GM19239 (cell line): ENCODE measurements at places on chromosomes 16 and 17.

- peak; percentile 34 for DNase-seq
These were observed 219.9 kb downstream of the ENGASE start for GRCh38 chr17:79294459-79295071.

DNA sequence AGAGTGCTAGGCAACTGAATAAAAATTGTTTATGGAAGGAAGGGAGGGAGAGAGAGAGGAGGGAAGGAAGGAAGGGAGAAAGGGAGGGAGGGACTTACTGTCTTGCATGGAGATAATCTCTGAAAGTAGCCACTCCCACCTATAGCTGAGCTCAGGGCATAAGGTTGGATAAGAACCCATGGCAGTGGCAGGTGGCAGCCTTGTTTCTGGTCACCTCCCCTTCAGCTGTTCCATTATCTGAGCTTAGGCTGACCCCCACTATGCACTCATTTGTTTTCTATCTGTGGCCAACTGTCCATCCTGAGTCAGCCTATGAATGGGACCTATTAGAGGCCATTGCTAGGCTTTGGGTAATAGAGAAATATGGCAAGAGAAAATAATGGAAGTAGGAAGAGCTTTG lies 25.3 kb upstream of the MTMR4 start:
- DNase-seq: no peak

DNA sequence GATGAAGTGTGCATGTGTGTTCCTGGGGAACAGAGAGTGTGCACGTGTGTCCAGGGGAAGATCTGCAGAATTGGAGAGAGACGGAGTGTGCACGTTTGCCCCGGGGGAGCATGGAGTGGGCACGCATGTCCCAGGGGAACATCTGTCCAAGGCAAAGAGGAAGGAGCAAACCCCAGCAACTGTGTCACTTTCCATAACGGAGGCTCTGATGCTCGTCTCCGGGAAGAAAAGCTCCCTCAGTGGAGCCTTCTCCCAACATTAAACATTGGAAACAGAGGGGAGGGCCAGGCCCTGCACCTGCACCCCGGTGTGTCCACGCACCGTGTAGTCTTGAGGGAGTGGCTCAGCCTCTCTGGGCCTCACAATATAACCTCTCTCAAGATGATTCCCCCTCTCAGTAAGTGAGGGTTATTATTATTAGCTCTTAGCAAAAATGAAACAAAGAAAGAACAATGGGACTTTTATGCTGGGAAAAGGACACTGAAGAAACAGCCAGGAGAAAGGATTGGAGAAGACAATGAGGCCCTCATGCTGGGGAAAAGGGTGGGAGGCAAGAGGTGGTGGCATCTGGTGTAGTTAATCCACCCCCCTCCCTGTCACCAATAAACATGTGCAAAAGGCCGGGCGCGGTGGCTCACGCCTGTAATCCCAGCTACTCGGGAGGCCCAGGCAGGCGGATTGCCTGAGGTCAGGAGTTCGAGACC lies 7.6 kb downstream of the RAB40B start:
- no peak for DNase-seq

DNA sequence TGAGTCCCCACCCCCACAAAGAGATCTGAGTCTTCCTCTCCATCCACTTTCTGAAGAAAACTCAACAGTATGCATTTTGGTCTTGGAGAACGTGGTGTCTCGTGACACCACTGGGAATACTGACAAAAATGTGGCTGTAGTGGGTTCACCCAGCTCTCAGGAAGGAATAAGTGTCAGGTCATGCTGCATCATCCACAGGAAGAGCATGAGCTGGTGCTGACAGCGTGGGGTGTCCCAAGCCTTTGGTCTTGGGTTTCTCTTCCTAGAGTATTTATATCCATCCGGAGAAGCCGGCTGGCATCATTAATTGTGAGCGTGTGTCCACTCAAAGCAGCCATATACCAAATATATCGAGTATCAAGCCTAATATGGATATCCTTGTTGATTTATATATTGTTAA lies 55.9 kb downstream of the C17orf67 start:
- no peak for DNase-seq

GRCh38 chr16:62831235-62831850 lies 795.1 kb upstream of the CDH8 start:
- no peak for DNase-seq

GRCh38 chr17:79798299-79799173 lies 1.7 kb upstream of the CBX8 start:
- no peak for DNase-seq

- DNase-seq: no peak
These were observed 796 bp upstream of the CES3 start for GRCh38 chr16:66960270-66960669.

- no peak for DNase-seq
These were observed 305.4 kb downstream of the FOXL1 start for GRCh38 chr16:86883583-86884389.

DNA sequence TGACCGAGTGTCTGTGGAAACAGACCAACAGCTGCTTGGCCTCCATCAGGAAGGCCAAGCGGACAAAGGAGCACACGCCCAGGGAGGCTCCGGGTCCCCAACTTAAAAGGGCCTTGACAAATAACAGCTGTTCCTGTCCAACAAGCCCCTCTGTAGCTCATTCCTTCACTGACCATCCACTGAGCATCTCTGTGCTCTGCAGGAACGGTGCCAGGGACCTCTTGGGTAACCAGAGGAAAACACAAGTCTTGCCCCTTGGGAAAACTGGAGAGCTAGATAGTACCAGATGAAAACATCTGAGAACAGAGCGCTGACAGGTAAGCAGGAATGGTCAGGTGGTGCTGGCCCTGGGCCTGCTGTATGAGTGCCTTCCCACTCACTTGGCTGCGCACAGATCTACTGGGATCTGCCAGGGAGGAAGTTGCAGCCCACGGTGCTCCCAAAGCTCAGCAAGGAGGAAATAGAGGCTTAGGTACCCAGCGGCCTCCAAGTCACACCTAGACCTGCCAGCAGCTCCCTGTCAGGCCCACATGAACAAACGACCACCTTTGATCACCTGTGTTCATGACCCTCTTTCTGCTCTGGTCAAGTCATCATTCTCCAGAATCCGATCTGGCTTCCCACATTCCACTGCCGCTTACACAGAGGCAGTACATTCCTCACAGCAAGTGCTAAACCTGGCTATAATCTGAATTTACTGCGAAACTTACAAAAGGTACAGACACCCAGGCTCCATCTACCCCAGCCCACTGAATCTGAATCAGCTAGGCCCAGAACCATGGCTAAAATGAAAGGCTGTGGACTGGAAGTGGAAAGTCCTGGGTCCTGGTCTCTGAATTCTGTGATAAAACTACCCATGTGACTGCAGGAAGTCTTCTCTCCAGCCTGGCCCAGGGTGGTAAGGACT lies 12.5 kb downstream of the DCAKD start:
- no peak for DNase-seq

- DNase-seq: no peak
These were observed 20.0 kb upstream of the MEAK7 start for GRCh38 chr16:84524346-84524920.

DNA sequence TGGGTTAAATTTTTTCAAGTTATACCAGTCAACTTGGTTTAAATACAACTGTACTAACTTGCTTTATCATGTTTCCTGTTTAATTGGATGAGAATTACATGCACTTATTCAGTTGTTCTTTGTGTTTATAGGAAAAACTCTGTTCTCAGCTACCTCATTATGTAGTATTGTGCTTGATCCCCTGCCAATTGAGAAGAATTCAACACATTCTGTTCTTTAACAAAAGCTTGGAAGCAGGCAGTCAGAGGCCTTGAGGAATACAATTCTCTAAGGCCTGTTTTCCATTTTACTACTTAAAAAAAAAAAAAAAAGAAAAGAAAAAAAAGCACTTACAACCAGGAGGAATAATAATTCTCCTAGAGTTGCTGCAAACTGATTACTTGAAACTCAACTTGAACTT lies 60.6 kb upstream of the CMIP start:
- DNase-seq: no peak

- DNase-seq: no peak
These were observed 15.1 kb upstream of the ERN2 start for GRCh38 chr16:23728112-23728477.

GRCh38 chr17:67145183-67145805 lies 99.7 kb downstream of the HELZ start:
- no peak for DNase-seq

DNA sequence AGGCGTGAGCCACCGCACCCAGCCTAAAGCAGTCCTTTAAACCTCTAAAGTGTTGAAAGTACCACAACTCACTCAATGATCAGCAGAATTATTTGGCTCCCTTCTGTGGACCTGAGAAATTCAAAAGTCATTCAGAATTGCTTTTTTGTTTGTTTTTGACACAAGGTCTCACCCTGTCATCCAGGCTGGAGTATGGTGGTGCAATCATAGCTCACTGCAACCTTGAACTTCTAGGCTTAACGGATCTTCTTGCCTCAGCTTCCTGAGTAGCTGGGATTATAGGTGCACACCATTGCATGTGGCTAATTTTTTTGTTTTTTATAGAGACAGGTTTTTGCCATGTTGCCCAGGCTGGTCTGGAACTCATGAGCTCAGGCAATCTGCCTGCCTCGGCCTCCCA lies 44.3 kb downstream of the TRAF4 start:
- no peak for DNase-seq

DNA sequence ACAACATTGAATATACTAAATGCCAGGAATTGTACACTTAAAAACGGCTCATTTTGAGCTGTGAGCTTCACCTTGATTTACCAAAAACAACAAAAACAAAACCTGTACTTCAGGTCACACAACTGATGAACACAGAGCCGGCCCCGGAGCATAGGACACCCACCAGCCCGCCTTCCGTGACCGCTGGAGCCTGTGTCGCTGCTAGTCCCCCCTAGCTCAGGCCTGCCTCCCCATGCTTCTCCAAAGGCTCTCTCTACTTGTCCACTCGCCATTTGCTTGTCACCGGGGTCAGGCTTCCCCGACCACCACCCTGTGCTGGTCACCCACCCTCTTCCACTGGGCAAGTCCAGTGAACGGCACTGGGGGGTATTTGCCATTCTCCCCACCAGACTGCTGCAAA lies 113.8 kb upstream of the TNRC6C start:
- DNase-seq: no peak

- DNase-seq: no peak
These were observed 3.2 kb downstream of the DEXI start for GRCh38 chr16:10938796-10939648.

DNA sequence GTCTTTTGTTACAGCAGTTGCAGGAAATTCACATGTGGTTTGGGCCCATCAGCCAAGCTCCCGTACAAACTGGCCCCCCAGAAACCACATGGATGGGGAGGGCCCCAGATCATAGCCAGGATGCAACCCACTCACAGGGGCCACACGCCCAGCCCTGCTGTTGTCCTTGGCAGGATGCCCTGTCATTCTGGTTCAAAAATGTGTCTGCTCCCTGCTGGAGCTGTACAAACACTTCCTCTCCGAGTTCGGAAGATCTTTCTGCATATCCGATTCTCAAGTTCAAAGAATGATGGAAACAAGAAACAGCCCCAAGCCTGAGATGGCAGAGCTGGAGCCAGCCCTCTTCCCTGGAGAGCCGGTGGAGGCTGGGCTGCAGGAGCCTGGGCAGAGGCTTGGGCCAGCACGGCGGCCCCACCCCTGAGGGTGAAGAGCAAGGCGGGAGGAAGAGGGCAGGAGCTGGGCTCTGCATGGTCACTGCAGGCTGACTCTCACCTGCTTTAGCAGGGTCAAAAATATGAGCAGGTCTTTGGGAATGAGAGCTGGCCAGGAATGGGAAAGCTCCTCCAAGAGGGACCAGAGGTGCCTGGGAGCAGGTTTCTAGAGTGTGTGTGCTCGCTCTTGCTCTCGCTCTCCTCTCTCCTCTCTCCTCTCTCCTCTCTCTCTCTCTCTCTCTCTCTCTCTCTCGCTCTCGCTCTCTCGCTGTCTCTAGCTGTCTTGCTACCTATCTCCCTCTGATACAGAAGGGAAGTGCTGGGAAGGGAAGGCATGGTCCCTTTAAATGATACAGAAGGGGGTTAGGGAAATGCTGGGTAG lies 34.7 kb upstream of the ENPP7 start:
- DNase-seq: no peak

DNA sequence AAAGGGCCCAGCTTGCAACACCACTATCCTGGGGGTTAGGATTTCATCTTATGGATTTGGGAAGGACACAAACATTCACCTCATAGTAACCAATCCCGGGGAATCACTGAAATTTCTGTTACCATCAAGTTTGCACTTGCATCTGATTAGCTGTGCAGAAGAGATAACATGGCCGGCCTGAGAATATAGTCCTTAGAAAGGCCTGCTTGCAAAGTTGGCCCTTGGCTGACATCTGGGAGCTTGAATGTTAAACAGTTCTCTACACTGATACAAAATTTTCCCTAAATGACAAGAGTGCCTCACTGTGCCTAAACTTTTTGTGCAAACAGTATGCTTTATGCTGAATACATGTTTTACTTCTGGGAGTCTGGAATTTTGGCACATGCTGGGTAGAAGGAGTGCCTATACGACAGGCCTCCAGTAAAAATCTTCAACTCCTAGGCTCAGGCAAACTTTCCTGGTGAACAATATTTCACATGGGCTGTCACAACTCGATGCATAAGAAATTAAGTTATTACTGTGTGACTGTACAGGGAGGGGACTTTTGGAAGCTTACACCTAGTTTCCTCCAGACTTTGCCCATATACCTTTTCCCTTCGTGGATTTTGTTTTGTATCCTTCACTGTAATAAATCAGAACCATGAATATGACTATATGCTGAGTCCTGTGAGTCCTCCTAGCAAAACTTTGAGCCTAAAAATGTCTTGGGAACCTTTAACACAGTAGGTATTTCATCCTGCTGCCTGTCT lies 31.3 kb downstream of the TBC1D3B start:
- no peak for DNase-seq

DNA sequence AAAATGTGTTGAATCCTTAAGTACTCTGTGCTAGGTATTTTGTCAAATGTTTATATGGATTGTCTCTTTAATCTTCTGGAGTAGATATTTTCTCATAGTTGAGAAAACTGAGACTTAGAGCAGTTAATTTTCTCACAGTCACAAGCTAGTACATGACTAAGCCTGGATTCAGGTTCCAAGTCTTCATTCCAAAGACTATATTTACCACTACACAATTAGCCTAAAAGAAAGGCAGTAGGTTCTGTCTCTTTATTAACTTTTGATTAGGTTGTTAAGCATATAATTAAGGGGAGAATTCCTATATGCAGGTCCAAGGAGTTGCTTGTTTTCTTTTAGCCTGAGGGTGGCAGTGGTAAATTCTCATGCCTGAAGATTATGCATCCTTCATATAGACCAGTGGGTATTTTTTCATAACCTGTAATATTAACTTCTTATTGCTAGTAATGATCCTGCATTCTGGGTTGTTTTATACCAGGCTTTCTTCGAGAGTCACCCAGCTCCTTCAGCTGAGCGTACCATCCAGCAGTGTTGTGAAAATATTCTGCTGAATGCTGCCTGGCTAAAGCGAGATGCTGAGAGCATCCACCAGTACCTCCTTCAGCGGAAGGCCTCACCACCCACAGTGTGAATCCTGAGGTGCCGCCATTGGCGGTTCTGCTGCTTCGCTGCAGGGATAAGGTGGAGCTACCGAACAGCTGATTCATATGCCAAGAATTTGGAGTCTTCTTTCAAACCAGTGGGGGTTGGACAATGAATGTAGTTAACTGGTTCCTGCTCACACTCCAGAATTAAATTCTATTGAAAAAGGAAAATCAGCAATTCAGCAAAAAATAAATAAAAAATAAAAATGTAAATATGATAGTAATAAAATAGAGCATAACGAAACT lies 28.2 kb upstream of the KPNB1 start:
- DNase-seq: no peak
